GM12892 (cell line): ENCODE measurements at places on chromosomes 7 and 10.

DNA sequence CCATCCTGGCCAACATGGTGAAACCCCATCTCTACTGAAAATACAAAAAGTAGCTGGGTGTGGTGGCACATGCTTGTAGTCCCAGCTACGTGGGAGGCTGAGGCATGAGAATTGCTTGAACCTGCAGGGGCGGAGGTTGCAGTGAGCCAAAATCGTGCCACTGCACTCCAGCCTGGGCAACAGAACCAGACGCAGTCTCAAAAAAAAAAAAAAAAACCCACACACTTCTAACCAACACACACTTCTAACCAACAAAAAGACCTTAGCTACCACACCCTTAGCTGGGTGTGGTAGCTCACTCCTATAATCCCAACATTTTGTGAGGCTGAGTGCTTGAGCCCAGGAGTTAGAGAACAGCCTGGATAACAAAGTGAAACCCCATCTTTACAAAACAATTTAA, 33.9 kb upstream of the SPOCK2 start:
- no peak for DNase-seq

GRCh38 chr10:24488631-24489030, 235.1 kb downstream of the ARHGAP21 start:
- DNase-seq, result no peak

DNA sequence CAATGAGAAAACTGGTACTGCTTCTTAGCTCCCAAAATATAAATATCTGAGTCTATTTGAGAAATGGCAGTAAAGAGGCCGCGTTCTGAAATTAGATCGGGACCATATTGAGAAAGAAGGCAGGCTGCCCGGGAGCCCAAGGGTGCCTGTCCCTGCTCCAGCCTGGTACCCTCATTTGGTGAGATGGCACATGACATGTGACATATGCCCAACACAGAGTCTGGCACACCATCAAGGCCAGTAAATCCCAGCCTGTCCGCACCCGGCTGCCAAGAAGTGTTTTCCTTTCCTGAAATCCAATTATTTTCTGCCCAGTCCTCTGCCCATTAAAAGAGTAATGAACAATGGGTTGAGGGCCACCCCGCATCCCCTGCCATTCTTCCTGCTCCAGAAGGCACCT, 66.4 kb downstream of the CDH23 start:
- DNase-seq, result no peak

GRCh38 chr7:28315565-28316410, 96.5 kb upstream of the CREB5 start:
- no peak for DNase-seq

DNA sequence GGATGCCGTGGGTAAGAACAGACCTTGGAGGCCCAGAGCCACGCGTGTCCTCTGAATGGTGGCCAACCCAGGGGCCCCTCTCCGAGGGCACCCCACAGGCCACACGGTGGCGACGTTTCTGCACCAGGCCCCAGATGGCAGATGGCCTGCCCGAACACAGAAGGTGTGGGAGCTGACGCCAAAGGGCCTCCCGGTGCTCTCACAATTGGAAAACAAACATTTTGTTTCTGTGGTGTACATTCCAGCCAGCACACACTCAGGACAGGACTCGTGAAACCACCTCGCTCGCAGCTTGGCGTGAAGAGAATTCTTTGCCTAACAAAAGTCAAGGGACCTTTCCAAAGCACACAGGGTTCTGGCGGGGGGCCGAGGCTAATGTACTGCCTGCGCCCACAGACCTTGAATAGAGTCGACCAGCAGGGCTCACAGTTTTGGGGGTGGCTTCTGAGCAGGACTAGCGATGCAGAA, 112.1 kb downstream of the FAM53B start:
- DNase-seq, result no peak

DNA sequence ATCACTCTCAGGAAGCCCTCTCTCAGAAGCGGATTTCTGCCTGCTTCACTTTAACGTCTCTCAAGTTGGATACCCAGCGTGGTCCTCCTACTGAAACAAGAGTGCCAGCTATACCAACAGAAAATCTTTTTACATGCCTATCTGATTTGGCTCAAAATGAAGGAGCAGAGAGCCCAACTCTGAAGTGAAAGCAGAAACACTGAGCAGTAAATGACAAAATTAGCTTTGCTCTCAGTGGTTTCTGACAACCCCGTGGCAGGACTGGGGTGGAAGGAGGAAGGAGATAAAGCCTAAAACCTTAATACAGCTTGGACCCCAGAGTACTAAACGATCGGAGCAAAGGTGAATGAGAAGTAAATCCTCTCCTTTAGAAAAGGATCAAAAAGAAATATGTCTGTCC, 25.1 kb upstream of the GPR37 start:
- DNase-seq, result no peak
